ENCODE measurements at places on chromosomes 11 and 22. TPM values are rescaled to one million over a fixed set of nuclear protein-coding genes. Genes with fewer than 3 reads are reported as not detected.

Gene GDPD4
- total RNA-seq: not detected

DNA sequence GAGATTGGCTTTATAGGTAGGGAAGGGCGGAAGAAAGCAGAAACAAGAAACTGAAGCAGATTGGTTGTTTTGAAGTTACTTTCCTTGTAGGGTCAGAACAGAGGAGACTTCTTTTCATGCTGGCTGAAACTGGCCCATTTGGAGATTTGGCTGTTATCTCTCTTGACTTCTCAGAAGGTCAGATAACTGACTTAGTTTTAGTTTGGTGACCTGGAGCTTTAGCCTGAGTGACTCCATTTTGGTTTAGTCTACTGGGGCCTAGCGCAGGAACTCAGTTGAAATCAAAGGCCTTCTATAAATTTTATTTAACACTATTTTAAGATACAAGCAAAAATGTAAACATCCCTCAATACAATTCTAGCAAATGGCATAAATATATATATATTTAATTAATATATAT is 31.4 kb downstream of the CSTPP1 start:
- no peaks in the 10 kb centered on the region for H3K27me3 ChIP-seq
- no peak overlapping the region for H3K4me3 ChIP-seq
- no peaks in the 10 kb centered on the region for H3K36me3 ChIP-seq
- no peak for DNase-seq
- H3K4me1 ChIP-seq: no peaks in the 10 kb centered on the region

- H3K36me3 ChIP-seq: no peaks in the 10 kb centered on the region
- no peaks in the 10 kb centered on the region for H3K4me1 ChIP-seq
- H3K27ac ChIP-seq: no peak overlapping the region
- no peaks in the 10 kb centered on the region for H3K27me3 ChIP-seq
- no peak overlapping the region for H3K4me3 ChIP-seq
- DNase-seq: no peak
Measured at GRCh38 chr11:124153821-124154220, 29.3 kb upstream of the OR10D3 start.

DNA sequence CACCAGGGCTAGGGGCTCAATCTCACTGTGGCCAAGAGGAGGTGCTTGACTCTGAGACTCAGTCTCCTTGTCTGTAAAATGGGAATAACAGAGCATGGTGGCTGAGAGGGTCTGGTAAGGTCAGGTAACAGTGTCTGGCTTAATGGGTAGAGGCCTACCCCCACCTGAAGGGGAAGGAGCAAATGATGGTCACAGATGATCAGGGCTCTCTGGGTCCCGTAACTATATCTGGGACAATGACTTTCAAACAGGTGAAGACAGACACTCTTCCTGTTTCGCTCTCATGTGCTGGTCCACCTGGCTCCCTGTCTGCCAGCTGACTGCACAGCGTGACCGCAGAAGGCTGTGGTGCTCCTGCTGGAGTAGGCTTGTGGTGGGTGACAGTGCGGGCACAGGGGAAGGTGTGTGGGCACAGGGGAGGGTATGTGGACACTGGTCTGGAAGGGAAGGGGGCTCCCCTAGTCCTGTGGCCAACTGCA is 4.0 kb downstream of the A4GALT start:
- no peaks in the 10 kb centered on the region for H3K36me3 ChIP-seq
- peaks cover 12% of the 10 kb centered on the region for H3K4me1 ChIP-seq
- DNase-seq: no peak

DNA sequence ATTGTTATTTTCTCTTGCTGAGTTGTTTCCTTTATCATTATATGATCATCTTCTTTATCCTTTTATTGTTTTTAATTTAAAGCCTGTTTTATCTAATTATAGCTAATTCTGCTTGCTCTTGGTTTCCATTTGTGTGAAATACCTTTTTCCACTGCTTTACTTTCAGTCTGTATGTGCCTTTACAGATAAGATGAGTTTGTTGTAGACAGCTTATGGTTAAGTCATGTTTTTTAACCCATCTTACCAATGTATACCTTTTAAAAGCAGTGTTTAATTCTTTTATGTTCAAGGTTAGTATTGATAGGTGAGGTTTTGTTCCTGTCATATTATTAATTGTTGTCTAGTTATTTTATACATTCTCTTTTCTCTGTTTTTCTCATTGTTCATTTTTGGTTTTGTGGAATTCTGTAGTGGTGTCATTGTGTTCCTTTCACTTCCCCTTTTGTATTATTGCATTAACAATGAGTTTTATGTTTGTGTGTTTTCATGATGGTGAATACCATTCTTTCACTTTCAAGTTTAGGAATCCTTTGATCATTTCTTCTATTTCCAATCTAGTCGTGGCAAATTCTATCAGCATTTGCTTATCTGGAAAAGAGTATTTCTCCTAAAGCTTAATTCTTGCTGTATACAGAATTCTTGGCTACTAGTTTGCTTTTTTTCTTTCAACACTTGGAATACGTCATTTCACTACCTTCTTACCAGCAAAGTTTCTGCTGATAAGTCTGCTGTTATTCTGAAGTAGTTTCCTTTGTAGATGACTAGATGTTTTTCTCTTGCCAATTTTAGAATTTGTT is 21.8 kb downstream of the OR5AN1 start:
- no peaks in the 10 kb centered on the region for H3K4me1 ChIP-seq
- H3K4me3 ChIP-seq: no peak overlapping the region
- no peak overlapping the region for H3K27ac ChIP-seq
- H3K36me3 ChIP-seq: no peaks in the 10 kb centered on the region

GRCh38 chr22:20783844-20784723 is 10.2 kb downstream of the SERPIND1 start:
- H3K36me3 ChIP-seq: peaks cover 65% of the 10 kb centered on the region
- no peaks in the 10 kb centered on the region for H3K27me3 ChIP-seq
- DNase-seq: no peak
- H3K4me3 ChIP-seq: no peak overlapping the region
- H3K4me1 ChIP-seq: no peaks in the 10 kb centered on the region
- no peak overlapping the region for H3K27ac ChIP-seq

DNA sequence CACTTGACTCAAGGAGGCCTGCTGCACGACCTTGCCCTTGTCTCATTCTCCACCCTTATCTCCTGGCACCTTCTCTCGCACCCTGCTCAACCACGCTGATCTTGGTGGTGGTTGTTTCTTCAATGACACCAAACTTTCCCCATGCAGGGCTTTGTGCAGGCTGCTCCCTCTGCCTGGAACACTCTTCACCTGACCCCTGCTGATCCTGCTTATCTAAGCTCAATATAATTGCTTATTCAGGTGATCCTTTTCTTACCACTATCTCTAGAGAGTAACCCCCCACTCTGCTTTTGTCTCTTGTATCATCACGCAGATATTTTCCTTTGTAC is 604.4 kb downstream of the BUD13 start:
- no peaks in the 10 kb centered on the region for H3K27me3 ChIP-seq
- no peak overlapping the region for H3K4me3 ChIP-seq
- H3K4me1 ChIP-seq: no peaks in the 10 kb centered on the region
- DNase-seq: no peak
- H3K36me3 ChIP-seq: no peaks in the 10 kb centered on the region
- no peak overlapping the region for H3K27ac ChIP-seq

DNA sequence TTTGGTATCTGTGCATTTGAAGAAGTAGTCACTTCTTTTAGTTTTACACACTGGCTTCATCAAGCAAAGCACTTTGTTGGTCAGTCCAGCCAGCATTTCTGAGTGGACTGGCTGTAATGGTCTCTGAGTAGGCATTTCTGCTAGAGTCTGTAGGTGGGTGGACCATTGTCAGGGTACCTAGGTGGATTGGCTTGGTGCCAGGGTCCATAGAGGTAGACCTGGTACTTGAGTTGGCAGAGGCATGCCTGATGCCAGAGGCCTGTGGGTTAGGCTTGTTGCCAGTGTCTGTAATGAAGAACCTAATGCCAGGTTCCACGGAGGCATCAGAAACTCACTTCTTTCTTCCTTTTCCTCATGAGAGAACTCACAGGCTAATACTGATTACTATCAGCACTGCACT is 157.9 kb upstream of the C11orf87 start:
- no peaks in the 10 kb centered on the region for H3K4me1 ChIP-seq
- H3K4me3 ChIP-seq: no peak overlapping the region
- H3K27me3 ChIP-seq: no peaks in the 10 kb centered on the region
- no peak for DNase-seq
- H3K36me3 ChIP-seq: no peaks in the 10 kb centered on the region

Gene TMEM191B
- total RNA-seq: 10.1 TPM

GRCh38 chr11:15204711-15205110 is 90.0 kb downstream of the INSC start:
- H3K36me3 ChIP-seq: no peaks in the 10 kb centered on the region
- no peak overlapping the region for H3K27ac ChIP-seq
- H3K4me1 ChIP-seq: peaks cover 3% of the 10 kb centered on the region

DNA sequence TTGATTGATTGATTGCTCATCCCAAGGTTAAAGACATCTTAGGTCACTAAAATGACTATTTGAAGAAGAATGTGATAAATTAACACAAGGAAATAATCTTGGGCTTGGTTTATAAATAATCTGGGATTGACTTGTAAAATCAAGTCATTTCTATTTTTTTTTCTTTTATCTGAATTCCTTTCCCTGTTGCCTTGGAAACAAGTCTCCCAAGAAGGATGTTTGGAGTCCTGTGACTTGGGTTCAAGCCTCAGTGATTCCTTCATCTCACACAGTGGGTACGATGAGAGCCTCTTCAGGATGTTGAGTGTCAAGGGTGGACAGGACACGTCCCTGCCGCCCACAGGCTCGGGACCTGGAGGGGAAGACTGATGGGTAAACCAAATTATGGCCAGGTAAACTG is 98.2 kb upstream of the CRYBB3 start:
- no peak overlapping the region for H3K4me3 ChIP-seq
- no peaks in the 10 kb centered on the region for H3K4me1 ChIP-seq
- DNase-seq: no peak
- no peaks in the 10 kb centered on the region for H3K36me3 ChIP-seq
- H3K27ac ChIP-seq: no peak overlapping the region
- peaks cover 2% of the 10 kb centered on the region for H3K27me3 ChIP-seq

DNA sequence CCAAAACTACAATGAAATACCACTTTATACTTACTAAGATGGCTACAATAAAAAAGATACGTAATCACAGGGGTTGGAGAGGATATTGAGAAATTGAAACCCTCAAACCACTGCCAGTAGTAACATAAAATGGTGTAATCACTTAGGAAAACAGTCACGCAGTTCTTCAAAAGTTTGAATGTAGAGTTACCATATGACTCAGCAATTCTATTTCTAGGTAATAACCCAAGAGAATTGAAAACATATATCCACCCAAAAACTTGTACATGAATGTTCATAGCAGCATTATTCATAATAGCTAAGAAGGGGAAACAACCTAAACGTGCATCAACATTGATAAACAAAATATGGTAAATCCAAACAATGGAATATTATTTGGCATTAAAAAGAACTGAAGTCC is 24.4 kb upstream of the PSMA1 start:
- DNase-seq: no peak
- H3K27ac ChIP-seq: no peak overlapping the region
- no peaks in the 10 kb centered on the region for H3K4me1 ChIP-seq
- no peaks in the 10 kb centered on the region for H3K27me3 ChIP-seq
- H3K36me3 ChIP-seq: no peaks in the 10 kb centered on the region

DNA sequence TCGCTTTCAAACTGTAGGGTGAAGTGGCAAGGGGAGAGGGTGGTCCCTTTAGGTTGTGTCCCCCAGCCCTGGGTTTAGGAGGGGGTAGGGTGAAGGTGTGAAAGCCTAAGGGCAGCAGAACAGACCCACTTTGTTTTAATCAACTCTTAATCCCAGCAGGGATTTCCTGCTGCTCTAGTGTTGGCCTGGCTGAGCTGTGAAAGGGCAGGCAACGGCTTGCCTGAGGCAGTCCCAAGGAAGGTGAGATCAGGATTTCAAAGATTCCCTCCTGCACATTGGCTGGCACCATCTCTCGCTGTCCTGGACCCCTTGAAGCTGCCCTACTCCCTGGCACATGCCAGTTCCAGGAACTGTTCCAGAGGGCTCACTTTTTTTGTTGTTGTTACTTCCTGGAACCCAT is 221.3 kb downstream of the INSC start:
- no peak overlapping the region for H3K4me3 ChIP-seq
- H3K27ac ChIP-seq: no peak overlapping the region
- no peaks in the 10 kb centered on the region for H3K36me3 ChIP-seq
- no peaks in the 10 kb centered on the region for H3K27me3 ChIP-seq

Gene APOL1
- total RNA-seq: 6.4 TPM

Gene POGLUT3
- total RNA-seq: 5.9 TPM

Gene EMID1
- not detected for total RNA-seq

GRCh38 chr22:37425800-37426705 is 1.2 kb downstream of the ELFN2 start:
- H3K4me3 ChIP-seq: no peak overlapping the region
- DNase-seq: no peak
- H3K27ac ChIP-seq: no peak overlapping the region
- H3K36me3 ChIP-seq: no peaks in the 10 kb centered on the region
- H3K27me3 ChIP-seq: peaks cover 43% of the 10 kb centered on the region
- peaks cover 24% of the 10 kb centered on the region for H3K4me1 ChIP-seq

- H3K4me1 ChIP-seq: no peaks in the 10 kb centered on the region
- no peaks in the 10 kb centered on the region for H3K27me3 ChIP-seq
Measured at GRCh38 chr22:34454598-34454997, 534.3 kb upstream of the LARGE1 start.

Gene HTR3B
- not detected for total RNA-seq

DNA sequence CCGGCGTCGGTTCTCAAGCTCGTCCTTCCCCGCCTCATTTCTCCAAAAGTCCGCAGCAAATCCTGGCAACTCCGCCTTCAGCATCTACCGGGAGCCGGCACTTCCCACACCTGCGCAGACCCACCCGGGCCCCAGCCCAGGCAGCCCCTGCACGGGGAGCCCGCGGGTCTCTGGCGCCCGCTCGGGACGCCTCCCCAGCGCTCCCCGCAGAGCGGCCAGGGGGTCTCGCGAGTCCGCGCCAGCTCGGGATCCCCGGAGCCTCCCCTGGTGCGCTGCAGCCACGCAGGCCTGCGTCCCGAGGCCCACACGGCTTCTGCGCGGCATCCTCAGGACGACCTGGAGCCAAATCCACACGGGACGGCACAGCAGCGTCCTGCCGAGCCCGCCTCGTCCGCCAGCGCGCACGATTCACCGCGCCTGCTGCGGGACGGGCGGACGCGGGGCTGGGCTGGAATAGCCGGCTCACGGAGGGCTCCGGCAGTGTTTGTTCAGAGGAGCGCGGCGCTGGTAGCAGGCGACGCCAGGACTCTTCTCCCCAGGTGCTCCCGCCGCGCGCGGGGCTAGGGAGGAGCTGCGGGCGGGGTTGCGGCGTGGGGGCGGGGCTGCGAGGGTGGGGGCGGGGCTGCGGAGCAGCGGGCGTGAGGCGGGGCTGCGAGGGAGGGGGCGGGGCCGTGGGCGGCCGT is 816 bp upstream of the PHRF1 start:
- no peak overlapping the region for H3K27ac ChIP-seq
- peak overlapping the region; percentile 49 for H3K4me3 ChIP-seq
- H3K27me3 ChIP-seq: no peaks in the 10 kb centered on the region
- DNase-seq: peak; percentile 9
- peaks cover 52% of the 10 kb centered on the region for H3K4me1 ChIP-seq
- H3K36me3 ChIP-seq: peaks cover 5% of the 10 kb centered on the region

DNA sequence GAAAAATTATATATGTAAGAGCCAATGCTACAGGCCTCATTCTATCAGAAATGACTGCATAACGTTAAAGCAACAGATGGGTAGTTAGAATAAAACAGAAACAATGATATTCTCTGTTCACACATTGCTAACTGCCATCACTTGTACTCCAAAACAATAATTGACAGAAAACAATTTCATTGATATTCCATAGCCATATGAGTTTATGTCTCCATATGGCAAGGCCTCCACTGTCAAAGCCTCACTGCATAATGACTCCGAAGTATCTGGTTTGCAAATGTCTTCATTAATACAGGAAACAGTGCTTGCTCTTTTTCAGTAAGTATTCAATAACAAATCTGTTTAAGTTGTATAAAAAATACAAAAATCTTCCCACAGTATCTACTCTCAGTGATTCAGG is 9.9 kb downstream of the DDI1 start:
- no peak overlapping the region for H3K27ac ChIP-seq
- DNase-seq: no peak
- no peaks in the 10 kb centered on the region for H3K27me3 ChIP-seq
